ENCODE measurements at places on chromosomes 2 and 18. TPM values are rescaled to one million over a fixed set of nuclear protein-coding genes. Genes with fewer than 3 reads are reported as not detected.

DNA sequence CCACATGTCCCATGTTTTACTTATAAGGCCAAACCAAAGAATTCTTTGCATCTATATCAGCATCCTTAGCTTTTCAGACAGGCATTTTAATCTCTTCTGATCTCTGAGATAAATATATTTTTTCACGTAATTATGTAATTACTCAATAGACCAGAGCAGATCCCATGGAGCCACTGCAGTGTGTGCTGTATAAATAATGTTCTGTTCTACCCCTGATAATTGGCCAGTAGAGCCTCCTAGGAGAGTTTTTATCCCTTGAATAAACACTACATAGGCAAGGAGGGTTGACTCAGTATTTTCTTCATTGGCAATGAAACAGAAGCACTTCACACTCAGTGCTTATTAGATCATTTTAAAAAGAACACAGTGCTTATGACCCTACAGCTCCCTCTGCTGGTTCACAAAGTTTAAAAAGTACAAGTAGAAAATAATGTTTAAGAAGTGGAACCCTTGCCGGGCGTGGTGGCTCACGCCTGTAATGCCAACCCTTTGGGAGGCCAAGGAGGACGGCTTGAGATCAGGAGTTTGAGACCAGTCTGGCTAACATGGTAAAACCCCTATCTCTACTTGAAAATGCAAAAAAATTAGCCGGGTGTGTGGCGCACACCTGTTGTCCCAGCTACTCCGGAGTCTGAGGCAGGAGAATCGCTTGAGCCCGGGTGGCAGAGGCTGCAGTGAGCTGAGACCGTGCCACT lies 91.9 kb downstream of the PPP1R1C start:
- H3K27ac ChIP-seq, result no peak overlapping the region
- H3K4me3 ChIP-seq, result no peak overlapping the region
- no peaks in the 10 kb centered on the region for H3K4me1 ChIP-seq
- no peaks in the 10 kb centered on the region for H3K27me3 ChIP-seq
- no peaks in the 10 kb centered on the region for H3K36me3 ChIP-seq

DNA sequence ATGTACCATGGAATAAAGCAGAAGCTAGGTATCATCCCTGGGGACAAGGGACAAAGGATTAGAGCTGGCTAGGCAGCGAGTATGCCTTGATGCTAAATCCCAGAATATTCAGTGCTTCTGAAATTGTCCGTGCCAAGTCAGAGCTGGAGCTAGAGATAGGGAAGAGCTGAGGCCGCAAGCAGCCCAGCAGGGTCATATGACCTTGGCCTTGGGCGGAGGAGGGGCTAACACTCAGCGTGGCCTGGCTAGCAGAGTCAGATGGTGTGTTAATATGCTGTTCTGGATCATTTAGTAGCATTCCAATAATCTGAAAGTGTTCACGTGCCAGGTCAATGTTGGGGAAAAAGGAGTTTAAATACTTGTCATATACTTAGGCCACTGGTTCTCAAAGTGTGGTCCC lies 374.8 kb downstream of the CLIP4 start:
- no peaks in the 10 kb centered on the region for H3K4me1 ChIP-seq
- H3K36me3 ChIP-seq, result no peaks in the 10 kb centered on the region
- no peaks in the 10 kb centered on the region for H3K27me3 ChIP-seq
- no peak overlapping the region for H3K27ac ChIP-seq

GRCh38 chr18:38646296-38646695 lies 1080.7 kb upstream of the CELF4 start:
- H3K27me3 ChIP-seq, result no peaks in the 10 kb centered on the region
- DNase-seq, result no peak
- H3K4me3 ChIP-seq, result no peak overlapping the region
- H3K27ac ChIP-seq, result no peak overlapping the region
- H3K36me3 ChIP-seq, result no peaks in the 10 kb centered on the region

Gene GLI2
- 21.4 TPM for total RNA-seq

Gene IWS1
- total RNA-seq, result 52.7 TPM

Gene TMEFF2
- total RNA-seq, result 2.7 TPM

Gene FOXD4L1
- 0.19 TPM for total RNA-seq
